ENCODE measurements at places on chromosomes 2 and 18.

DNA sequence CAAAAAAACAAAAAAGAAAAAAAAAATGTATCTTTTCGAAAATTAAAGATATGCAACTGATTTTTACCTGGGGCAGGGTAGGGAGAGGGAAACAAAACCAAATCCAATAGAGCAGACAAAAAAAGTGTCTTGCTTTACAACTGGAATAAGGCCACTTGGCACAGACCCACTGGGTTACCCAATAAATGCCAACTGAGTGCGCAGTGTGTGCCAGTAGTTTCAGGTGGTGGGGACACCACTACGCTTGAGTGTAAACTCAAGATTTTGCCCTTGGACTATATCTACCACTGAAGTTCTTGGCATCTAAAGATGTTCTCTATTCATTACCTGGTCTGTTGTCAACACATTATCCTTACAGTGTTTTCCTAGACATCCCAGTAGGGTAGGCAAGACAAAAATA, 16.3 kb downstream of the VPS4B start:
- DNase-seq = no peak

GRCh38 chr2:38301340-38301968, 75.6 kb downstream of the ATL2 start:
- no peak for DNase-seq

DNA sequence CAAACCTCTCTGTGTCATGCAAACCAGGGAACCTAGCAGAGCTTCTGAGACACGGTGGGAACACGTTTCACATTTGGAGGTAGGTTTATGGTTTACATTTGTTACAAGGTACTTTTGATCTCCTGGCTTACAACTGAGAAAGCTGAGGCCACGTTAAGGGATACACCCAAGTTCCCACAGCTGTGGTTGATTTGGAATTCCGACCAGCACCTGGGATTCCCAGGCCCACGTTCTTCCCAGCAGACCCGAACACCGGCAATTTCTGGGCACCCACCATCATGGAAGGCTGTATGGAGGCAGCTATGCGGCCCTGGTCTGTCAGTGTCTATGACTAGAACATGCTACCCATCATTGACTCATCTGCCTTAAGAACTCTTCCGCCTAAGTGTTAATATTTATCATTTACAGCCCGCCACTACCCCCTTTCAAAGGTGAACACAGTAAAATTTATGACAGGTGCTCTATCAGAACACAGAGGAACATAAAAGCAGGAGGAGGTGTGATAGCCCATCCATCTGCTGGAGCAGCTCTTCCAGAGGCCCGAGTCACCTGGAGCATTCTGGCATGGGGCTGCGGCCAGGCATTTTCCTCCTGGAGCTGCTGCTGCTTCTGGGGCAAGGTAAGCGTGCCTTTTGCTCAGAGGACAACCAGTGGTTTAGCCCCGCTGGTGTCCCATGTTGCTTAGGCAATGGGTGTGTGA, at the start of gene PLB1:
Gene PLB1 (plus strand): TSS at position 510 of the 700 bp plus-strand sequence. CDS start 55 bp downstream, at position 565.
- no peak for DNase-seq

- DNase-seq = no peak
Observed at GRCh38 chr18:61132031-61132430, 201.2 kb upstream of the CDH20 start.

DNA sequence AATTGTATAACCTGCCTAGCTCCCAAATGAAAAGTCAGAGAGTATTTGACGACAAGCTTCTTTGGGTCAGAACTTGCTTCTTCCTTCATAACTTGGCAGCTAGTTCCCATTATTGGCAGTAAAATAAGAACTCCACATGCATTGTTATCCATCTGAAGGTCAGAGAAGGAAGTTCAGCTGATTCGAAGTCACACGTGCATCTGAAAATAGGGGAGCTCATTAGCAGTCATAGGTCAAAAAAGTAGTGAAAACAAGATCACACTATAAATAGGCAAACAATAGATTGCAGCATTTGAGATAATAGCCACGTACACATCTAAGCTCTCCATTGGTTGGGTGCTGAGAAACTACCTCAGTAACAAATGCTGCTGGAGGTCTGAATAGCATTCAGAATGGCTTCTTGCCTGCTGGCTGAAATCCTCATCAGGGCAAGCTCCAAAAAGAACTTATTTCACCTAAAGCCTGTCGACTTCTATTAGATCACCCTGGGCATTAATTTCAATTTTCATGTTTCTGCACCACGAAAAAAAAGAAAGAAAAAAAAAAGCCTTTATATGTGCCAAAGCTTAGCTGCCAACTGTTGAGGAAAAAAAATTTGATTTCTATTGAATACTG, 1492.9 kb upstream of the CELF4 start:
- DNase-seq = no peak

- DNase-seq = no peak
Observed at GRCh38 chr18:23851470-23852002, 162.3 kb downstream of the LAMA3 start.

GRCh38 chr18:69469444-69469919, 68.8 kb downstream of the DOK6 start:
- no peak for DNase-seq

GRCh38 chr2:128491692-128492244, 173.1 kb upstream of the HS6ST1 start:
- DNase-seq = no peak

Measured in neural crest cell (in vitro differentiated cells).